Tibial nerve (tissue), 4 donors: ENCODE measurements at places on chromosomes 12 and 14.

DNA sequence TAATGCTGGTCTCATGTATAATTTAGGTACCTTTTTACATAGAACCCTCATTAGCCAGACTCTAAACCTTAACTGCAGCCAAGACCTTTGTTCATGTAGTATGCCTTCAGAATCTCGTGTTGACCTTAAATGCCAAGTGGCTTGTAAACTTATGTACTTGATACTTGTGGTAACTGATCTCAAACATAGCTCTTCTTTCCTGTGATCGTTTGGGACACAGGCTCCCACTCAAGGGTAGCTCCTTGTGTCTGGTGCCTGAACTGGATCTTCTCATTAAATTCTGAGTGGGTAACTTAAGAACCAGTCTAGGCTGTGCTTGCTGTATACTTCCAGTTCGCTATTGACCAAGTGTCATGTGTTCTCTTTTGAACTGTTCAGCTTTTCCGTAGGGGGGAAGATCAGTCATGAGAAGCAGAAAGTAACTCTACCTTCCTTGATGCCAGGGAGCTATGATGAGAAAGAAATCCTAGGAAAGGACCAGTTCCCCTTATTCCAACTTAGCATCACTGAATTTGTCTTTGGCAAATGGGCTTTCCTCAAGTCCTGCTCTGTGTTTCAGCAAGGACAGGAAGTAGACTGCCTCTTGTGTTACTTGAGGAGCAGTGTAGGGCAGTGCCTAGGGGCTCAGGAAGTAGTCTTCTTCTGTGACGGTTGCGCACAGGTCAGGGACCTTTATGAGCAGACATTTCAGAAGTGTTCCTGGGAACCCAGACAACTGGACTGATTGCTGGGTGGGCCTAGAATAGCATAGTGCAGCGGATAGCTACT lies 2.5 kb downstream of the LGALS3 start:
- no peak for DNase-seq

DNA sequence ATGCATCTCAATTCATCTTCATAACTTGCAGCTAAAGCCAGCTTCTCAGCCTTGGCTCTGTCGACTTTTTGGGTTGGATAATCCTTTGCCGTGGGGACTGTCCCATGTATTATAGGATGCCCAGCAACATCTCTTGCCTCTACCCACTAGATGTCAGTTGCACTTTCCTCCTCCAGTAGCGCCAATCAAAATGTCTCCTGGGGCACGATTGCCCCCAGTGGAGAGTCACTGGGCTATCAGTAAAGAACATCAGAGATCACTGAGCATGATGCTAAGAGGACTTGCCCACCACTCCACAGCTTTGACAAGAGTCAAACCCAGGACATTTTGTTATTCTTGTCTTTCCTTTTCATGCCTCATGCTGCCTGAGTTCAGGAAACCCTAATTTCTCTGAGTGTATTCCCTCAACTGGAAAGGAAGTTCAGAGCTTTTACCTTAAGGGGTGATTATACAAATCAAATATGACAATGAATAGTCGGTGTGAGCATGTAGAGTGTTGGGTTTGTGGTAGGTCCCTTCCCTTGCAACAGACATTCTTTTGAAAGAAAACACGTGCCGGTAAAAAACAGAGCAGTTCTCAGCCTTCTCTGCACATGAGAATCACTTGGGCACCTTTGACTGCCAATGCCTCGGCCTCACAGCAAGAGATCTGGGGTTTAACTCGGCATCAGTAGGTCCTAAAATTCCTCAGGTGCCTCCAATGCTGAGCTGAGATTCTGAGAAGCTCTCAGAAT lies 980.6 kb downstream of the VRK1 start:
- no peak for DNase-seq

- no peak for DNase-seq
Observed at GRCh38 chr12:132492522-132492921, 2.6 kb downstream of the FBRSL1 start.

GRCh38 chr14:21106498-21107282 lies 5.8 kb downstream of the TMEM253 start:
- DNase-seq = peak; percentile 88

DNA sequence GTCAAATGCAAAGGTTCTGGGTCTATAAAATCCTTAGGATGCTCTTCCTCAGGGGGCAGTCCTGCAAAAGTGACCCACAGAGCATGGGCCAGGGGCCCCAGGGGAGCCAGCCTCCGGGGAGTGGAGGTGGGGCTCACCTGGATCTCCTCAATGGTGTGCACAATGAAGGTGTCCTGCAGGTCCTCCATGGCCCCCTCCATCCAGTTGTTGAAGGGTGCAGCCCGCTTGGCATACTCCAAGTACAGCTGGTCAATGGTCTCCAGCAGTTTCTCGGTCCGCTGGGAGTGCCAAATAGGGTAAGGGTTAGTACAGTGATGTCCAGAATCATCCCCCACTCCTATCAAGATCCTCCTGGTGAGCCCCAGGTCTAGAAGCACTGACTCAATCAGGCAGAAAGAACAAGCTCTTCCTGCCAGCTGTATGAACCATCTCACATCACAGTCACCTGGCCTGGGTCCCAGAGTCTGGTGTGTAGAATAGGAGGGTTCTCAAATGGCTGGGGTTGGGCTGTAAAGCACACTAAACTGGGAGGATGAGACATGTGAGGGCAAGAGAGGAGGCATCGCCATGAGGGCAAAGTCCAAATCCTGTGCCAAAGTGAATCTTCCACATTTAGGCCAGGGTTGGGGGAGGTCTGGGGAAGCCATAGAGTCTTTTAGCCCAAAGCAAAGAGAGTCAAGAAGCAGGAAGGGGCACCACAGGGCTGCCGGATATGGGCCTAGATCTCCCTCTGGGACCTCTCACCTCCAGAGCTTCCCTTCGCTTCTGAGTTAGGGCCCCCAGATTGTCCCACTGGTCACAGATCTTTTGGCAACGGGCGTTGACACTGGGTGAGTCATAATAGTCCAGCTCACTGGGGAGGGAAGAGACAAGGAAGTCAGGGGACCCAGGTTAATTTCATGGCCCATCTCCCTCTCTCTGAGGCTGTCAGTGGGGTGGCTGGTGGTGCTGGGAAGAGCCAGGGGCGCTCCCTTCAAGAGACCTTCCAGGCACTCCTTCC lies 91.5 kb upstream of the ZFP36L1 start:
- DNase-seq = no peak

- DNase-seq = peak; percentile 55
Observed at GRCh38 chr12:111636209-111636945, 37.3 kb upstream of the ATXN2 start.

- no peak for DNase-seq
Observed at GRCh38 chr14:32354716-32355115, 25.6 kb downstream of the AKAP6 start.

DNA sequence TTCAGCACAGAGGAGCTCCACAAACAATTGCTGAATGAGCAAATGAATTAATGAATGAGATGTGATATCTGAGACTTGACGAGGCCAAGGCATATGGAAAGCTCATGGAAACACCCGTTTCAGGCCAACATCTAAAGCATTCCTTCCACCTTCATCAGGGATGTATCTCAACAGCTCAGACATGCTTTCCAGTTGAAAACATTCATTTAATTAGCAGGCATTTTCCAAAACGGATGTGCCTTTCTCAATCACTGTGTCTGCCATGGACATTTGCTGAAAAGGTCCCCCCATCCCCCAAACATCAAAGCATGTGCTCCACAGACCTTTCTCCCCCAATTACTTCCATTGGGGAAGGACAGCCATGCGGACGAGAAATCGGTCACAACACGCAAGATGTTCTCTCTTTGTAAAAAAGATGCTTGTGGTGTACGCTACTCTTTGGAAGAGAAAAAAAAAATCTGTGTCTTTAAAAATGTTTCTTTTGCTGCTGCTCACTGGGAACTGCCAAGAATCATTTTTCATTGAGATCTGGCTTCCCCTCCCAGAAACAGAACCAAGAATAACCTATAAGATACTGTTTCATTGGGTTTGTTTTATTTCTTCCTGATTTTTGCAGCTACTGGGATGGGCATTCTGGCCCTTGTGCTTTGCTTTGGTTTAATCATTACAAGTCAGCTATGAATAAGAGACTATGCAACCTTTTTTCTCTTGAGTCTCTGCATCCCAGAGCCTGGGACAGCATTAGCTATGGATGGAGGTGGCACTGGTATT lies 528.2 kb downstream of the MED13L start:
- no peak for DNase-seq

GRCh38 chr12:30450872-30451271 lies 244.8 kb downstream of the IPO8 start:
- DNase-seq = no peak

- no peak for DNase-seq
Observed at GRCh38 chr14:30020271-30020670, 92.6 kb upstream of the PRKD1 start.

- no peak for DNase-seq
Observed at GRCh38 chr14:72839351-72839750, 54.5 kb downstream of the DPF3 start.

DNA sequence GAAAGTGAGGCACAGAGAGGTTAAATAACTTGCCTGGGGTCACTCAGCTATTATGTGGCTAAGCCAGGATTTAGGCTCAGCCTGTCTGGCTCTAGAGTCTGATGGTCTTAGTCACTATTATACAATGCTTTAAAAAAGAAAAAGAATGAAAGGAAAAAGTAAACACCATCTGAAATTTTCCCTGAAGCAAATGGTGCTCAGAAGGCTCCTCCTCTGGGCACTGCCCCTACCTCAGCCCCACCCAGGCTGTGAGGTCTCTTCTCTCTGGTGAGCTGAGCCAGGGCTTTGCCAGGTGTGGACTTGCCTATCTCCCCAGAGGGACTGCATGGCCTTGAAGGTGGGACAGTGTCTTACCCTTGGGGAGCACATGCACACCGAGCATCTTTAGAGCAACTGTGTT lies 117.5 kb upstream of the DYRK2 start:
- no peak for DNase-seq

DNA sequence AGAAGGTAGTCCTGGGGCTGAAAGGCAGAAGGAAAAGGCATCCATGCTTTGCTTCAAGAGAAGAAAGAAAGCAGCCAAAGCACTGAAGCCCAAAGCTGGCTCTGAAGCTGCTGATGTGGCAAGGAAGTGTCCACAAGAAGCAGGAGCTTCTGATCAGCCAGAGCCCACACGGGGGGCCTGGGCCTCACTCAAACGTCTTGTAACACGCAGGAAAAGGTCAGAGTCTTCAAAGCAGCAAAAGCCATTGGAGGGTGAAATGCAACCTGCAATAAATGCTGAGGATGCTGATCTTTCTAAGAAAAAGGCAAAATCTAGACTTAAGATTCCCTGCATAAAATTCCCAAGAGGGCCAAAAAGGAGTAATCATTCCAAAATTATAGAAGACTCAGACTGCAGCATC lies 3.2 kb downstream of the AKAP5 start:
- no peak for DNase-seq

DNA sequence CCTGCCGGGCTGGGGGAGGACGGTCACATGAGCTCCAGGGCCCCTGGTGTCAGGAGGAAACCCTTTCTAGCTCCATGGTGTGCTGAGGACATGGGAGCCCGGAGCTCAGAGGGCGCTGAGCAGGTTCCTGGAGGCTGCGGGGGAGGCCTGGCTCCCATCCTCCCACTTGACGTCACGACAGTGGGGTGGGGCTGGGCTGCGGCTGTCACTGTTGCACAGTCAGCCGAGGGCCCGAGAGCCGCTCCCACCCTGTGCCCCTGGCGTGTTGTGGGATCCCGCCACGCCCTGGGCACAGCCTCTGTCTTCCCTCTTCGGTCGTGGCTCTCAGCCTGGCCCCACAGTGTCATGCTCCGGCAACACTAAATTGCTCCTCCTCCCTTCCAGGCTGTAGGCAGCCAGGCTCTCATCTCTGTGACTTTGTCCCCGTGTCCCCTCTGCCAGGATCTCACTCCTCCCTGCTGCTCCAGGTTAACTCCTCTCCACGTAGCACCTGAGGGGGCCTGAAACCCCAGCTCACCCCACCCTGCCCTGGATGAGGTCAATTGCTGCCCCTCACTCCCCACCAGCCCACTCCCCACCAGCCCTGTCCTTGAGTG lies 33.0 kb downstream of the BEGAIN start:
- DNase-seq = peak; percentile 49

GRCh38 chr14:63735720-63736119 lies 7.9 kb upstream of the SGPP1 start:
- DNase-seq = no peak

DNA sequence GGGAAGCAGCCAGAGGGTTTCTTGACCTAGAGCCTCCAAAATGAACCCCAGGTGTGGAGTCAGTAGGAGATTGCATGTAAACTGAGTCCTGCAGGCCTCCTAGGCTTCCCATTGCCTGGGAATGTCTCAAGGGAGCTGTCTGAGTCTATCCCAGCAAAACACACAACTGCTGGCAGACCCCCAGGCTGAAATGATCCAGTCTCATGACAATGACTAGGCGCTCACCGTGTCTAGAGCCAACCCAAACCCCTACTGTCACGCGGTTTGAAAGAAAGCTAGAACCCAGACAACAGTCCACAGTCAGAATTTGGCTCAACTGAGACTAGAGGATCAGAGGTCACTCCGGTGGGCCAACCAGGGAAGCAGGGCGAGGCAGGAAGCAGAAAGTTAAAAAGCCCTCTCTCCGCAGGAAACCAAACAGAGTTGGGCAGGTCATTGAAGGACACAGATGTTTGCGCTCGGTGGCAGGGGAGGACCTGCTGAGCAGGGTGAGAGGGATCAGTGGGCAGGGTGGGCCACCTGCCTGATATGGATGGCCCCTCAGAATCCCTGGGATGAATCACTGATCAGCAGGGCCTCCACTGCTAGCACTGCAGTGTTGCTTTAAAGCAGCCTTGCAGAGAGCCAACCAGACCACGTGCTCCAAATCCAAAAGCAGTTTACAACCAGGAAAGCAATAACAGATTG lies 23.8 kb downstream of the ACTN1 start:
- DNase-seq = no peak

DNA sequence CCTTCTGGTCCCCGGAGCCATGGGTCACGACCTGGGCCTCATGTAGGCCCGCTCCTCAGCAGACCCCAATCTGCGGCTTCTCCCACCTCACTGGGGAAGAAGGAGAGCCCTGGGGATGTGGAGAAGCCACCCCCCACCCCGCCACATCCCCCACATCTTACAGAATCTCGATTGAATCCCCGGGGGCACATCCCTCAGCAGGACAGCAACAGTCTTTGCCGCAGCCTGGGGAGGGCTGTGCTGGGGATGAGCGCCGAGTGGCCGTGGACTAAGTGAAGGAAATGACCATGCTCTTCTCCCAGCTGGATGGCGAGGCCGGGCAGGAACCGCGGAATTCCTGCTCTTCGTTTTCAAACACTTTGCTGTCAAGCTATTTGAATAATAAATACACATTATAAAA lies 169.0 kb upstream of the RTL1 start:
- DNase-seq = peak; percentile 9

DNA sequence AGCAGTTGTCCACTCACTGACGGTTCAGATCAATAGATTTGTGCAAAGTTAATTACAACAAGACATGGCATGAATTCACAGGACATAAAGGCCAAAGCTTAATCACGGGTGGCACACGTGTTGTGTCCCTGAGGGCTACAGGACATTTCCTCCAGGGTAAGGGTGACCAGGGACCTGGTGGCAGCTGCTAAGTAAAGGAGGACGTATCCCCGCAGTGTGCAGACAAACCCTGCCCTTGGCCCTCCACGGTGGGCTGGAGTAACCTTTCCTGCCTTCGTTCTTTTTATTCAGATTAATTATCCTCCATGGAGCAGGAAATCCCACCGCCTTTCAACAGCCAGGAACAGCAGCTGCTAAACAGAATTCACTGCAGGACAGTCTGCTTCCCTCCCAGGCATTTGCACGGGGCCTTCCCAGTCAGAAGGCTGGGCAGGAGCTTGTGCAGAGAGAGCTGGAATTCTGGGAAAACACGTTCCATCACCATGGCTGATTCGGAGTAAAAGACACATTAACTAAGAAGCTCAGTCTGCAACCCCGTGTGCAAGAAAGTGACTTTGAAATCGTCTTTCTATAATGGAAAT lies 289.9 kb upstream of the SFSWAP start:
- no peak for DNase-seq

- no peak for DNase-seq
Observed at GRCh38 chr14:49954171-49954631, 61.3 kb downstream of the ARF6 start.
